CD4-positive, alpha-beta T cell treated with Interleukin-4 for 1 hour (primary cell): ENCODE measurements at places on chromosomes 5 and 9.

DNA sequence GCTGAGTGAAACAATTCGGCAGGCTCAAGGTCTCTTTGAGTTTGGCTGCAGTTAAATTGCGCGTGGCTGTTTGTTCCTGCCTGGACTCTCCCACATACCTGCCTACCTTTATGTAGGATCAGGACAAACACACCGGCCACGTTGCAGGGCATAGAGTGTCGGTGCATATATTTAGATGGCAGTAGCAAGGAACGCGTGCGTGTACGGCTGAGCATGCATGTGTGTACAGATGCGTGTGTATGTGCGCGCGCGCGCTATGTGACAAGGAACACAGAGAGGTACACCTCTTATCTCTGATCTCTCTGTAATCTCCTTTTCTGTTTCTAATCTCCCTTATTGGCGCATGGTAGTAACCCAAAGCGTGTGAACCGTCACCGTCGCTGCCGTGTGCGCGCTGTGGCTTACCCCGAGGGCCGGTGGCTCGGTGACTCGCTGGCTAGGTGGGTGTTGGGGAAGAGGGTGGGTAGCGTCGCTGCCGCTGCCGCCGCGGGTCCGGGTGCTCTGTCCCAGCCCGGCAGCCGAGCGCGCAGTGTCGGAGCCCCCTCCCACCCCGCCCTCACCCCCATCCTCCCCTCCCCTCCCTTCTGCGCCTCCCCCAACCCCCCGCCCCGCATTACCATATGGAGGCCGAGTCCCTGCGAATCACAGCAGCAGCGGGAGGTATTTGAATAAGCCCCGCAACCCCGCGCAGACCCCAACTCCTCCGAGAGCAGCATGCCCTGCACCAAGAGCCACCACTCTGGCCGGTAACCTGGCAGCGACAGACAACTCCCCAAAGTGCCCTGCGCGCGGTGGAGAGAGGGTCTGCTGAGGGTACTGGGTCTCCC is 204.8 kb downstream of the MEF2C start:
- no peak for DNase-seq

GRCh38 chr5:94908889-94909480 is 290.5 kb downstream of the SLF1 start:
- peak; percentile 5 for DNase-seq

DNA sequence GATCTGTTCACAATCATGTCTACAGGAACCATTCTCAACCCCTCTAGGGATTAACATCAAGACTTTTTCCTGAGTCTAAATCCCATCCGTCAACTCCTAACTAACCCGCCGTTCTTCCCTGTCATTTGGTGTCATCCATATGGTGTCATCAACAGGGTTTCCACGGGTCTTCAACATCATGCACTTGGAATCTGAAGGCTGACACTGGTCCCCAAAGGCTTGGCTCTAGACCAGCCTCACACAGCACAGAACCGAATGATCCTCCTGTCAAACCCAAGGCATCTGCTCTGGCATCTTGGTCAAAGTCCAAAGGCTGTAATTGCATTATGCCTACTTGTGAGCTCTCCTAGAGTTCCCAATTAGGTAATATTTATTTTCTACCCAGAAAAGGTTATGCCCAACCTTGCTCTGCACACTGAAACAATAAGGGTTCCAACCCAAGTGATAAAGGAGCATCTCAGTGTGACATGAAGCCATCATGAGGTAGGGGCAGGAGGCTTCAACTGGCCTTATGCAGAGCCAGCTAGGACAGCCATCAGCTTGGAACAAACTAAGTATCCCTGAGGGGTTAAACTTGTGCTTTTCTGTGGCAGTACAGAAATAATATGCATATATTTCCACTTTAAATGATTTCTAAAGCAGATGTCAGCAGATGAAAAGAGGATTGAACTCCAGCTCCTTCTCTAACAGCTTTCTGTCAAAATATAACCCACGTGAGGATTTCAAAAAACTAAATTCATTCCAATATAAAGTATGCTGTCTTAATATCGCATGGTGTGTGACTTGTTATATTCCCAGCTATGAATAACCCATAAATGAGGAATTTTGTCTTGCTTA is 13.9 kb downstream of the ENC1 start:
- DNase-seq = no peak

DNA sequence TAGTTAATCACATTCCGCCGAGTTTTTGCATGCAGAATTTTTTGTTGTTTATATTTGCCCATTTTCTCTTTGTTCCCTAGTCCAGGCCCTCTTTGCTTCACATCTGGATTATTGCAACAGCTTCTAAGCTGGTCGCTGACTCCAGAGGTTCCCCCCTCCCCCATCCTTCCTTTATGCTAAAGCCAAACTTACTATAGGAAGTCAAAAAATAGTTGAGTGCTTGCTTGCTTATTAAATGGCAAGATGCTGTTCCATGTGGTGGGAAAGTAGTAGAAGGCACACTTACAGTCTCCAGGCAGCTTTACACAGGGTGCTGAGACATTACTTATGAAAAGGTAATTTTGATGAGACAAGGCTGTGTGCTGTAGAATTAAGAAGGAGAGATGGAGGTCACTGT is 1.3 kb downstream of the ZBTB34 start:
- no peak for DNase-seq

DNA sequence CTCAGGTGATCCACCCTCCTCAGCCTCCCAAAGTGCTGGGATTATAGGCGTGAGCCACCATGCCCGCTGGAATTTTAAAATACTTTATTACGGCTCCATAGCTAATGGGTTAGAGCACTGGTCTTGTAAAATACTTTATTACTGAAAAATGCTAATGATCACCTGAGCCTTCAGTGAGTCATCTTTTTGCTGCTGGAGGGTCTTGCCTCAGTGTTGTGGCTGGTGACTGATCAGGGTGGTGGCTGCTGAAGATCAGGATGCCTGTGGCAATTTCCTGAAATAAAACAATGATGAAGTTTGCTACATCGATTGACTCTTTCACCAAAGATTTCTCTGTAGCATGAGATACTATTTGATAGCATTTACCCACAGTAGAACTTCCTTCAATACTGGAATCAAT is 26.0 kb upstream of the GNE start:
- no peak for DNase-seq

- DNase-seq = no peak
These were observed 52.3 kb downstream of the CAST start for GRCh38 chr5:96714450-96714849.

- no peak for DNase-seq
These were observed 318.4 kb upstream of the NMUR2 start for GRCh38 chr5:152723482-152723881.

GRCh38 chr5:41764650-41765049 is 105.6 kb downstream of the OXCT1 start:
- DNase-seq = no peak

GRCh38 chr5:164722702-164723101 is 1217.3 kb downstream of the MAT2B start:
- DNase-seq = no peak

DNA sequence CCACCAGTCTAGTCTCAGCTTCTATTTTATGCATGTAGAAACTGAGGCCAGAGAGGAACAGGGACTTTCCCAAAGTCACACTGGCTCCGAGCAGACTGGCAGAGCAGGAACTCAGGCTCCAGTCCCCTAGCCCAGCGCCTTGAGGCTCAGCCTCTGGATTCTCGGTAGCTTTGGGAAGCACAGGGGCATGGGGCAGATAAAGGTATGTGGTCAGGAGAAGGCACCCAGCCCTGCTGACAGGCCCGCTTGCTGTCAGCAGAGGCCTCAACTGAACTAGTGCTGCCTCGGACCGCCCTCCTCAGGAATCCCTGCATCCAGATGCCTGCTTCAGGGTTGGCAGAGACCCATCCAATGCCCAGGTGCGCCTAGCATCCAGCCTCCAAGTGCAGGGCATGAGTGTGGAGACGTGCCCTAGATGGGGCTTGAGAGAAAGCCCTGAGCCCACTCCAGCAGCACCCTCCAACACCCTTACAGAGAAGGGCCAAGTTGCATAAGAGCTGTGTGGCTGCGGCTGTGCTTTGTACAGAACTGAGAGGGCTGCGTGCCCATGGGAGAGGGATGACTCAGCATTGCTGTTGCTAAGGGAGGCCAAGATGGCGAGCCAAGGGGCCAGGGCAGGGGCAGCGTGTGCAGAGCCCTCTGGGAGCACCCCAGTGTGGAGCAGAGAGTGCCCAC is 168.6 kb downstream of the MACROH2A1 start:
- peak; percentile 46 for DNase-seq

- DNase-seq = no peak
These were observed 341.8 kb downstream of the MAN2A1 start for GRCh38 chr5:110031402-110032140.

DNA sequence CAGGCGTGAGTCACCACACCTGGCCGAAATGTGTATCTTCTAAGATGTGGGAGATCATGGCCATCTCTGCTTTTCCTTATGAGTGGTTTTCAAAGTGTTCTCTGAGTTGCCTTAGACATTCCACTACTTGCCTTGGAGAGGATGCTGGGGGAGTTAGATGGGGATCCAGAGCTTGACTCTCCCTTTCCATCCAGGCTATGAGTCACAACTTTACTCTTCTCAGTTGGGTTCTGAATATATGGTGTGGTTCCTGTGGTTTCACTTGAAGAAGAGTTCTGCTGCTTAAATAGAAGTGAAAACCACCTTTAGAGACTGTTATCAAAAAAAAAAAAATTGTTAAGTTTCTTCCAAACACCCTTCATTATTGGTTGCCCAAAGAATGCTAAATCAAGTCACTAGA is 217.6 kb downstream of the ZNF608 start:
- no peak for DNase-seq

- no peak for DNase-seq
These were observed 179.4 kb downstream of the PJA2 start for GRCh38 chr5:109230369-109230768.

DNA sequence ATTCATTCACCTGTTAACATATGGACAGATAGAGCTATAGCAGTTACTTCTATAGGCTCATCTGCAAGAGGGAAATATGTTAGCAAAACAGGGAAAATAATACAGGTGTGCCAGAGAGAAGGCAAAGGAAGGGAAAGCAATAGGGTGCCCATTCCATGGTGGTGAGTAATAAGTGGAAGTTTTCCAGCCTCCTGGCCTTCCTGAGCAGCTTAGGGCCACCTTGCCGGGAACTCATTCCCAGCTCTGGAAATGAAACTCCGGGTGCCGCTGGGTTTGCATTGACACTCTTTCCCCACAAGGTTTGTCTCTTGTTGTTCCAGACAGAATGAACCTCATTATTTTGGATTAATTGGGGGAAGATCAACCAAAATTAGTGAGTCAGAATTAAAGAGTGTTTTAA is 58.4 kb downstream of the SLC1A3 start:
- DNase-seq = no peak

GRCh38 chr5:14406554-14406849 is 175.1 kb upstream of the OTULINL start:
- DNase-seq = no peak

DNA sequence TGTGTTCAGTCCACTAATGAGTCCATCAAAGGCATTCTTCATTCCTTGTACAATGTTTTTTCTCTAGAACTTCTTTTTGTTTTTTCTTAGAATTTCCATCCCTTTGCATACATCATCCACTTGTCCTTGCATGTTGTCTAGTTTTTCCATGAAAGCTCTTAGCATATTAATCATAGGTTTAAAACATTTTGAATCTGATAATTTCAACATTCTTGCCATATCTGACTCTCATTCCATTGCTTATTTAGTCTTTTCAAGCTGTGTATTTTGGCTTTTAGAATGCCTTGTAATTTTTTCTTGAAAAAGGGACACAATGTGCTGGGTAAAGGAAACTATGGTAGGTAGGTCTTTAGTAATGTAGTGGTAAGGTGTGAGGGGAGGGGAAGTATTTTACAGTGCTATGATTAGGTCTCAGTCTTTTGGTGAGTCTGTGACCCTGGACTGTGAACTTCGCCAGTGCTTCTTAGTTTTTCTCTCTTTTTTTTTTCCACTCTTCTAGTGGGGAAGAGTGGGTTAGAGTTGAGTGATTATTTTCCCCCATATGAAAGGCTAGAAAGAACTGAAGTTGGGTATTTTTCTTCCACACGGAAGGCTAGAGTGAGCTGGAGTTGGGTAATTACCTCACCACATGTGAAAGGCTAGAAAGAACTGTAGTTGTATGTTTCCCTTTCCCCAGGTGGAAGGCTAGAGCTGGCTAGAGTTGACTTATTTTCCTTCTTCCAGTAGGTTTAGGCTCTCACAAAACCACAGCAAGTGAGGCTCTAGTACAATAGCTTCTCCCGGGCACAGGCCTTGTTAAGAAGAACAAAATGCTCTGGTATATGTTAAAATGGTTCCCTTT is 172.1 kb downstream of the SNX18 start:
- DNase-seq = no peak

- DNase-seq = no peak
These were observed 180.5 kb downstream of the CRB2 start for GRCh38 chr9:123536455-123536868.

DNA sequence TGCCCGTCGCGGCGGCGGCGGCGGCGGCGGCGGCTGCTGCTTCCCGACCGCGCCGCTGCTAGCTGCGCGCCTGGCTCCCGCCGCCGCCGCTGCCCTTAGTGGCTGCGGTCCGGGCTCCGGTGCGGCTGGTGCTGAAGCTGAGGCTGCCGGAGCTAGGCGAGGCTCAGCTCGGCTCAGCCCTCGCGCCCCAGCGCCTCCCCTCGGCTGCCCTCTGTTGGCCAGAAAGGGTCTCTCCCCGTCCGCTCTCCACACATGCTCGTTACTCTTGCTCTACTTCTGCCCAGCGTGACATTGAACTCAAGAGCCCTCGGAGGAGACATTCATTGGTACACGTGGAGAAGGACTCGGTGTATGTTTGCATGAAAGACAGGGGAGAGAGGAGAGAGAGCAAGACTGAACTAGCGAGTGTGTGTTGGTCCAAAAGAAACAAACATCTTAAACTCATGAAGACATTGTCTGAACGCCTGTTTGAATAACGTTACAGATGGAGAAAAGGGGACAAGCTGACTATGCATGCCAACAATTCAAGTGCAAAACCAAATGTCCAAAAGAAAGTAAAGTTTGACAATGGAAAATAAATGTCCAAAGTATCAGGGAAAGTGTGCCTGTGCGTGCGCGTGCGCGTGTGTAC is at the start of gene HCN1:
Gene HCN1, minus strand, starts transcription at position 175 of the 631 bp plus-strand sequence.
- no peak for DNase-seq

GRCh38 chr5:163695830-163696578 is 190.6 kb downstream of the MAT2B start:
- peak; percentile 20 for DNase-seq

DNA sequence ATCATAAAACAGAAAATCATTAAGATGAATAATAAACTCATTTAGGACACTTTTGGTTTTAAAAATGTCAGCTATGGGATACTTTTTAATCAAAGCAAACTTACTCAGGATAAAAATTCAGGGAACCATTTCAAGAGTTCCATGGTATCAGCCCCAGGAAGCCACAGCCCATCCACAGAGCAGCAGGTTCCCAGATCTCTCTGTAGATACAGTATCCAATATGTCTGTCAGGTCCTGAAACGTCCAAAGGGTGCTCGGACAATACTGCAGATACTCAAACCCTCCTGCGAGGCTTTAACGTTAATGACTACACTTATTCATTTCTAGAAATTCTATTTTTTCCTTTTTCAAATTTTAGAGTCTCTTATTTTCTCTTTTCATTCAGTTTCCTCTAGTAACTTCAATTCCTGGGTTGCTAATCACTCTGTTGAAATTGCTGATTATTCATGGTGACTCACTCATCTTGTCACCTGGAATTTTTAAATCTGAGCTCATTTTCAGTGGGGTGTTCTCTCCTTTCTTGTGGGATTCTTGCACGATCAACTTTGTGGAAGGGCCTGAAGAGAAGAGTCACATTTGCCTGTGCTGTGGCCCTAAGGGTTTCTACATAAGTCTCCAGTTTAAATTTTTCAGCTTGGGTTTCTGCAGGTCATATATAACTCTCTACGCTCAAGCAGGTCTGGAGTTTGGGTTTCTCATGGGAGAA is 435.8 kb downstream of the CTNND2 start:
- no peak for DNase-seq

GRCh38 chr5:88769165-88769564 is 113.8 kb downstream of the MEF2C start:
- no peak for DNase-seq

GRCh38 chr9:75170898-75171360 is 82.6 kb downstream of the OSTF1 start:
- DNase-seq = no peak
